Progenitor cell of endocrine pancreas (in vitro differentiated cells): ENCODE measurements at places on chromosomes 3 and 15.

GRCh38 chr15:58425185-58425584 lies 6.6 kb upstream of the LIPC start:
- DNase-seq, result no peak

GRCh38 chr3:160127308-160127707 lies 97.9 kb upstream of the C3orf80 start:
- DNase-seq, result no peak

DNA sequence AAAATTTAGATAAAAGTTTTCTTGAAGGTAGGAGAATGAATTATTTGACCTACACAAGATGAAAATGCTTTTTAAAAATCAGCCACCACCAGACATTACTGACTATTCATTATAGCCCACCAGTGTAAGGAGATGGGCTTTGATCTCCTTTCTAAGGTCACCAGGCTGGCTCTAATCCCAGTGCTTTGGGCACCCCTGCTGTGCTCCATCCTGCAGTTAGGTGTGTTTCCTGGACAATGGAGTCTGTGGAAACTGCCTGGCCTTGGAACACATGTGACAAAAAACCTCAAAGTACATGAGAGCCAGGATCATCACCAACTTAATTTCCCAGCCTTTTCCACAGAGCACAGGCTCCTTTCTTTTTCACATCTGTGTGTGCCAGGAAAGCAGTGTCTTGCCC lies 260.9 kb downstream of the CHST2 start:
- no peak for DNase-seq

GRCh38 chr3:171181907-171182690 lies 155.6 kb upstream of the SLC2A2 start:
- DNase-seq, result no peak

DNA sequence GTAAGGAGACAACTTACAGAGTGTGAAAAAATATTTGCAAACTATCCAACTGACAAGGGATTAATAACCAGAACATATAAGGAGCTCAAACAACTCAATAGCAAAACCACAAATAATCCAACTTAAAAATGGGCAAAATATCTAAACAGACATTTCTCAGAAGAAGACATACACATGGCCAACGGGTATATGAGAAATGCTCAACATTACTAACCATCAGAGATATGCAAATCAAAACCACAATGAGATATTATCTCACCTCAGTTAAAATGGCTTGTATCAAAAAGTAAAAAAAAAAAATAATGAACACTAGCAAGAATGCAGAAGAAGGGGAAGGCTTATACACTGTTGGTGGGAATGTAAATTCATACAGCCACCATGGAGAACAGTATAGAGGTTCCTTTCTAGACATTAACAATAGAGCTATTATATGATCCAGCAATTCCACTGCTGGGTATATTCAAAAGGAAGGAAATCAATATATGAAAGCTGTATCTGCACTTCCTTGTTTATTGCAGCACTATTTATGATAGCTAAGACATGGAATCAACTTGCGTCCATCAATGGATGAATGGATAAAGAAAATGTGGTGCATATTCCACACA lies 998.6 kb downstream of the NAALADL2 start:
- no peak for DNase-seq

GRCh38 chr15:27223179-27223578 lies 252.2 kb downstream of the GABRG3 start:
- no peak for DNase-seq
